Spinal cord (tissue), 10 donors: ENCODE measurements at places on chromosomes 3 and 15. TPM values are rescaled to one million over a fixed set of nuclear protein-coding genes. Genes with fewer than 3 reads are reported as not detected.

FOXB1 gene
- 2.1 TPM for total RNA-seq

ALDH1L1 gene
- 24.6 TPM for total RNA-seq

CNTN4 gene
- total RNA-seq = 88.0 TPM

LRRK1 gene
- 5.2 TPM for total RNA-seq

KCTD6 gene
- 26.6 TPM for total RNA-seq

GOLGA8S gene
- 1.1 TPM for total RNA-seq

GOLGA8G gene
- total RNA-seq = not detected

CADM2 gene
- total RNA-seq = 133 TPM

SLC25A20 gene
- total RNA-seq = 21.1 TPM

ROBO2 gene
- total RNA-seq = 75.0 TPM

CHST2 gene
- total RNA-seq = 14.2 TPM

PLIN1 gene
- total RNA-seq = 0.89 TPM

TRIM42 gene
- not detected for total RNA-seq

RAP2B gene
- 11.2 TPM for total RNA-seq

TMCO5A gene
- not detected for total RNA-seq

GRAMD2A gene
- total RNA-seq = 1.8 TPM

KLHL40 gene
- total RNA-seq = 0.11 TPM
